GM12891 (cell line): ENCODE measurements at places on chromosomes 12 and 14.
A peak's percentile ranks its signal among the peaks of the same experiment; 100 is the strongest.

DNA sequence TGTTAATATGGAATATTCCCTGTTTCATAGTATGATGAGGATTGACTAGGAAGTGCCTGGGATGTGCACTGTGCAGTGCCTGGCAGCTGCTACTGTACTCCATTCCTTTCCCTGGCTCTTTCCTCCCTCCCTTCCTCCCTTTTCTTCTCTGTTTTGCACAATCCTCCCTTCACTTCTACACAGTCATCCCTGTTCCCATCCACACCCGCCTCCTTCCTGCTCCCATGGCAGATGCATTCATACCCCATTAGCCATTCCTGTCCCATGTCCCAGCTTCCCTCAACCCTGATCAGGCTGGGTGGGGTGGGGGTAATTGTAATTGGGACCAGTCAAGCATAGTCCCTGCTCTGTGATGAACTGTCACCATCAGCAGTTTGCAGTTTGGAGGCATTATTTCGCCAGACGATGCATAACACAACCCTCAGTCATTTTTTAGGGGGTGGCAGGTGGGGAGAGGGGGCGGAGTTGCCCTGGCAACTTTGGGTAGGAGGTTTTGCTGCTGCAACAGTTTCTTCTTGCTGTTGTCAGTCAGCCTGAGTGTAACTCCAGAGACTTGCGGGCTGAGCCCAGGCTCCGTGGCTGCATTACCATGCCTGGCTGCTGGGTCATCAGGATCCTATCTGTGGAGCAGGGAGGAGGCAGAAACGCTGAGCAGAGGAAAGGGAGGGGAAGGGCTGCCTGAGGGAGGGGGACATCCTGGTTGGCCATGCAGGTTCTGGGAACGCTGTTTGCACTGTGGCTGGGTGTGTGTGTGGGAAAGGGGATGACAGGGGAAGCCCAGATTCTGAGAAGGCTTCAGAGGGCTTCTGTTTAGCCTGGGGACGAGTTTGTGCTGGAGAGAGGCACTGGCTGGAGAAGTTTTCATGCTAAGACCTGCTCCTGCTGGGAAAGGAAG lies 4.1 kb upstream of the KRT84 start:
- DNase-seq = no peak

DNA sequence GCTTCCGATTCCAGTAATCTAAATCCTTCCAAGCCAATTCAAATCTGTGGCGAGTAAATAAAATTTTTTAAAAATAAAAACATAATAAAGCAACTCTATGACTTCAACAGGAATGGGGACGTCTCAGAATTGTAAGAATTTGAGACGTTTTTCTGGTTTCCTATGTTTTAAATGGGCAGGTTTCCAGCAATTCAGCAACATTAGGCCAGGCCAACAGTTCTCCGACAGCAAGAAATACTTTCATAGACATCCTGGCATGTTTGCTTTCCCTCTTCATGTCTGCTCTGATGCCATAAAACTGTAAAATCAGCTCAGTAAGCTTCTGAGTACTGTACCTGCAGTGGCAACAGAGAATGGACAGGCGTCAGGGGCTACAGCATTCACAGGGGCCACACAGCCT lies 35.8 kb upstream of the DICER1 start:
- DNase-seq = no peak

GRCh38 chr12:128266086-128266485 lies 884 bp upstream of the TMEM132C start:
- no peak for DNase-seq

DNA sequence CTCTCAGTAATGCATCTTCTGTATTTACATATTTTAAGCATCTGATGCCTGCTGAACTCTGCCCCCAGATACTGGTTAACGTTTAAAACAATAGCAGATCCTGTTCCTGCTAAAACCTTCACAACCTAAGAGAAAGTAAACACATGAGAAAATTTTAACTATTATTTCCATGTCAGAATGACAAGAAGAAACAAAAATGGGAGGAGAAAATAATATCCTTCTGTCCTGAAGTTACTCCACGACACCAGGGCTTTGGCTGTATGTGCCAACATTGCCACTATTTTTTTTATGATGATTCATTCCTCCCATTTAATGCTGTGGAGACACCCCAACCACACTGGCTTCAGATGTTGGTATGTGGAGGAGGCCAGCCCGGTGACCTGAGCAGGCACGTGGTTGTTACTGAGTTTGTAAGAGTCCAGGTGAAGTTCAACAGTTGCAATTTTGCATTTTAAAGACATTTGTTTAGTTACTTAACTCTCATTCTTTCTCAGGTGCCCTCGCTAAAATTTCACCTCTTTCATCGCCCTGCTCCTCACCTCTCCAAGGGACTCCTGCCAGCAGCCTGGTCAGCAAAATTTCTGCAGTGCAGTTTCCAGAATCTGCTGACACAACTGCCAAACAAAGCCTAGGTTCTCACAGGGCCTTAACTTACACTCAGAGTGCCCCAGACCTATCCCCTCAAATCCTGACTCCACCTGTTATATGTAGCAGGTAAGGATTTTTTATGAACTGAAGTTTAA lies 65.5 kb upstream of the SLCO1C1 start:
- no peak for DNase-seq

- no peak for DNase-seq
These were observed 95.9 kb downstream of the TTC7B start for GRCh38 chr14:90720336-90720735.

DNA sequence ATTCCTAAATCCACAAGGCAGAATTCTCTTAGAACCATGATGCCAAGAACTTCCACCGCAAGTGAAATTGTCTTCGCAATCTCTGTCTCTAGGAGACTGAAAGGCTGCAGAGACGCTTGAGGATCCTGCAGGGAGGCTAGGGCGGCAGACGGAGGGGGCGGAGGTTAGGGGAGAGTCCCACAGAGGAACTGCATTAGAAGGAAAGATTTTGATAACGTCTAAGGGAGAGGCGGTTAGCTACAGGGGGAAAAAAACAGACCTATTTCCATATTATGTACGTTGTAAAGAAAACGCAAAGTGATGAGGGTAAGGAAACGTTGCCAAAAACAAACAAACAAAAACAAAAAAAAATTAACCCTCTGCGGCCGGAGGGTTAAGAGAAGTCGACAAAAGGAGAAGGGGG lies 595 bp downstream of the KLHL28 start:
- DNase-seq = peak; percentile 8

- no peak for DNase-seq
These were observed 168.9 kb downstream of the VRK1 start for GRCh38 chr14:96965885-96966595.

GRCh38 chr12:34600592-34601462 lies 578.5 kb downstream of the ALG10 start:
- DNase-seq = no peak

GRCh38 chr12:53231921-53232645 lies at the start of gene RARG:
RARG (minus strand) TSS chr12:53232209; CDS start chr12:53227545, 4,664 bp downstream.
- DNase-seq = peak; percentile 57

GRCh38 chr14:90053044-90053443 lies 8.8 kb upstream of the KCNK13 start:
- no peak for DNase-seq
